ENCODE measurements at places on chromosomes 4 and X.

GRCh38 chr4:8192748-8193738, 6.0 kb upstream of the SH3TC1 start:
- DNase-seq = no peak

- no peak for DNase-seq
Measured at GRCh38 chrX:44922980-44923379, 50.0 kb downstream of the KDM6A start.

DNA sequence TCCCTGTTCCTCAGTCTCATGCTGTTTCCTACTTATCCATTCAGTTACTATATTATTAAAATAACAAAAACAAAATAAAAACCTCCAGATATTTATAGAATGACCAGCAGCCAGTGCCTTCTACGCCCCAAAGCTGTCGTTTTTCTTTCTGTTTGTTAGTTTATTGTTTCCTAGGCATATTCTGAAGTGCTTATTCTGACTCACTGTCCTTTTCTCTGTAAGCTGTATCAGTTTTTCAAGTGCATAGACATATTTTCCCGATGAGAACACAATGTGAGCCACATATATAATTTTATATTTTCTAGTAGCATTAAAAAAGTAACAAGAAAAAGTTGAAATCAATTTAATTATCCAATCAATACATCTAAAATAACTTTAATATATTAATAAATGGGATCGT, 2158.6 kb upstream of the TENM3 start:
- DNase-seq = no peak

DNA sequence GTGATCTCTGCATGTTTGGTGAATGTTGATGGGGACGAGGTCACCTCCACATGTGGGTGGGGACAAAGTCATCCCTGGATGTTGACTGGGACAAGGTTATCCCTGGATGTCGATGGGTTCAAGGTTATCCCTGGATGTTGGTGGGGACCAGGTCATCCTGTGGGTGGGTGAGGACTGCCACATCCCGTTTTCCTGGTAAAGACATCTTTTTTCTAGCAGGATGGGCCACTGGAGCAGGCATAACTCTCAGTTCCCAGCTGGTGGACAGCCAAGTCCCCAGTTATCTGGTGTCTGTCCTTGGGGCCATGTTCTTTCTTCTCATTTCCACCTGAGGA, 28.3 kb upstream of the PLCXD1 start:
- no peak for DNase-seq

DNA sequence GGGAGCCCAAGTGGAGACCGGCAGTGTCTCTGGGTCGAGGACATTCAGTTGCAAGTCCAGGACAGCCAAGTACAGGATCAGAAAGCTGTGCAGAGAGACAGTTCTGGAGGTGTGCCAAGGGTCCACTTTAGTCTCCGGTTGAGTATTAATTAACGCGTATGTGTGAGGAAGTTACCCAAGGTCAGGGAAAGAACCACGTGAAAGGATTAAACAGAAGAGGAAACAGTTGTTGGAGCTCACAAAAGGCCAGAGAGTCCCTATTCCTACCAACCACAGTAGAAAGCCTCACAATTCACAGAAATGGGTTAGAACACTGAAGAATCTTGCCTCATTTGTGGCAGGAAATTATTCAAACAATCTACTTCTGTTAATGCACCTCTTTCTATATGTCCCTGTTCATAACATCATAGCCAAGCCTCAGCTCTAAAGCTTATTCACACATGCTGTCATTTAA, 17.9 kb upstream of the NSUN7 start:
- DNase-seq = peak; percentile 14

DNA sequence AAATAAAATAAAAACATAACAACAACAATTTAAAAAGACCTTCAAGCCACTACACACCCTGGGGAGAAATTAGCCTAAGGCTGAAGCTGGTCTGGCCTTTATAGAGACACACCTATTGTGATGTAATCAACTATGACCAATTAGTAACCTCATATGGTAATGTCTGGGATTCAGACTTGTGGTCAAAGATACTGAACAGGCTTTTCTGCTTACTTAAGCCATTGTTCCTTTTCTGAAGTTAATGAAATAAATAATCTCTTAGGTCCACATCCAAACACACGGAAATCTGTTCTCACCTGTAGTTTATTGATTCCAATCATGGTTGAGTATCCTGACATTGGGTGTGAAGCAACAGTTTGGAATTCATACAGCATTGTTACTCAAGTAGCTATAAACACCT, 152.5 kb downstream of the PLS3 start:
- no peak for DNase-seq

DNA sequence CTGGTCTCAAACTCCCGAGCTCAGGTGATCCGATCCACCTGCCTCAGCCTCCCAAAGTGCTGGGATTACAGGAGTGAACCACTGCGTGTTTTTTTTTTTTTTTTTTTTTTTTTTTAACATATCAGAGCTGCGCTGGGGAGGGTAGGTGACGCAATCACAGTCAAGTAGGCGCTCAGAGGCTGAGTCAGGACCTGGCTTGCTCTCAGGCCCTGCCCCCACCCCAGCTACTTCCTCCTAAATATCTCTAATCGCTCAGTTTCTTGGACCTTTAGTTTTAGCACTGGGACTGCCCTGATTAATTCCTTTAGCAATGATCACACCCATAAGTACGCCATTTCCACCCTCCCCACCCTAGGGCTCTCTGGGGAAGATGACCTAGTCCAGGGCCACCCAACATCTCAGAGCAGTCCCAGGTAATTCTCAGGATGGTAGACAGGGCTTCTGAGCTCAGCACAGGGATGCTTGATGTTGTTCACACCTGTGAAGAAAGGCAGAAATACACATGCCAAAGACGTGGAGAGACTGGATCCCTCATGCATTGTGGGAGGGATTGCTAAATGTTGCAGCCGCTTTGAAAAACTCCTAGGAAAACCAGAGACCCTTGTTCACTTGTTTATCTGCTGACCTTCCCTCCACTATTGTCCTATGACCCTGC, 50.2 kb downstream of the DDX3X start:
- DNase-seq = no peak

DNA sequence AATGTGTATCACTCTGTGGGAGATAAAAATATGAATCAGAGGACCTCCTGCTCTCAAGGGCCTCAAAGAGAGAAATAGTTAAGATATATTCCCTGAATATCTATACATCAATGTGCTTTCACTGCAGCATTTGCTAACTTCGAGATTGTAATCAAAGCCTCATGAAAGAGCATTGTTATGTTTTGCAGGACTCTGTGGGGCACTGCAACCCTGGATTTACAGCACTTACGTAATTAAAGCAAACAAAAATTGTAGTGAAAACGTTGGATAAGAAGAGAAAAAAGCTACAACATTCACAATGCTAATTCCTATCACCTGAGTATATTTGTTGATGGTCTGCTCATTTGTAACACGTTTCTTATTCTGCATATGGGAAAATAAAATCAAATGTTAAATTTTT, 48.0 kb downstream of the ETNPPL start:
- no peak for DNase-seq

GRCh38 chrX:16300831-16301230, 133.6 kb downstream of the MAGEB17 start:
- DNase-seq = no peak

DNA sequence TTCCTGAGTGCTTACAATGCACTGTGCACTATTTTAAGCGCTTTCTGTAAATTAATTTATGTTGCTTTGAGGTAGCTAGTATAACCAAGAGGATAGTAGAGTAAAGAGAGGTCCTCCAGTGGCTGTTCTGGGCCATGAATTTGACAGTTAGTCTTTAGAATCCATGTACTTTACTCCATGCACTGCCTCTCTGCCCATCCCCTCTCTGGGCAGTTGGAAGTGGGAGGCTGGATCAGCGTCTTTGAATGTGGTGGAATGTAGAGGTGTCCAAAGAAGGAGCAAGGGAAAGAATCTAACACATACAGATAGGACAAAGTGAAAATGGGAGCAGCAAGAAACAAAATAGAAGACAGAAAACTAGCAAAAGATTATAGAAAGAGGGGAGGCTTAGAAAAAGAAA, 712.6 kb downstream of the GRID2 start:
- no peak for DNase-seq

DNA sequence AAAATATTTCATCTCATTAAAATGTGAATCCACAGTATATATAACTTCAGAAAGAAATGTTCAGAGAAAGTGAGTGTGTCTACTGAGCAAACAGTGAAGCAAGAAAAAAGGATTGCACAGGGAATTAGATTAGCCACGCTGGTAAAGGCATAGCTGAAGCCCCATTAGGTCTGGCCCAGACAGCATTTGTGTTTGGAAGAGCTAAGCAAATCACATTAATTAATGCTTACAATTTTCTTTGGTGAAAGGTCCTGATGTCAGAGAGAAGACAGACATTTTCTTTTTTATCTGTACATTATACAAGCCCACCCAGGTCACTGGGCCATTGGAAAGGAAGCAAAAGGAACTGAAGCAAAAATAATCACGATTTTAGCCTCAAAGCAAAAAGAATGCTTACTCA, 354.6 kb downstream of the GRID2 start:
- no peak for DNase-seq

GRCh38 chrX:47146121-47146935, 1.3 kb downstream of the RBM10 start:
- no peak for DNase-seq

DNA sequence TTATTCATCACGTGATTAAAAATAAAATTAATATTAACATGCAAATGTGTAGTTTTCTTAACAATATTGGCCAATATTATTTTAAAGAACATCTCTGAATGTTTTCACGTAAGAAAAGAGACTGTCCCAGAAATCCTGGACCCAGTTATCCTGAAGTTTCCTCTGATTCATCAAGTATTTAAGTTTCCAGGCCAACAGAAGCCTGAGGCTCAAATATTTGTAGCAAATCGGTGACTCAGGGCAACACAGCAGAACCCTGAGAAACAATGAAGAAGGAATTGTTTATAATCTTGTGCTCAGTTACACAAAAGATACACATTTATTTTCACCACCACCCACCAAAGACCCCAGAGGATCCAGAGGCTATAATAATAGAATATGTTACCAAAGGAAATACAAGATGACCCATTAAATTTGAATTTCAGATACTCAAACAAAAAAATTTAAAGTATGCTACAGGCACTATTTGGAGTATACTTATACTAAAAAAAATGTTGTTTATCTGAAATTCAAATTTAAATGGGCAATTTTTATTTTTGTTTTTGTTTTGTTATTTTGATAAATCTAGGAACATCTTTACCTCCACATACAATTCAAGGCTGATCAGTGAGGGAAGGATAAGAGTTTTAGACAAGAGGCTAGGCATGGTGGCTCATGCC, 33.9 kb upstream of the SLC7A11 start:
- no peak for DNase-seq

DNA sequence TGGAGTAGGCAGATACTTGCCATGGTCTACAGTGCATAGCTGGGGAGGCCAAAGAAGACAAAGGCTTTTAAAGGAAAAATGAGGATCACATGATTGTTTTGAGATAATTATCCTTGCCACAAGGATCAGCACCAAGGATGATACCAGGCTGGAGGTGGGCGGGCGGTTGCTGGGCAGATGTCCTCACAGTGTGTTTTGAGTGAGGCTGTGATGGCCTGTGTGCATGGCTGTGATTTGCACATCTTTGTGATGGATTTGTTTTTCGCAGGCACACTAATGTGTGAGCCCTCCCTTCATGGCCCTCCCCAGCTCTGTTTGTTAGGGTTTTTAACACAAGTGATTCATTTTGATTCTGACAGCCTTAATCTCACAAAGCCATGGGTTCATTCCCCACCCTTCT, 46.8 kb downstream of the RGS12 start:
- DNase-seq = no peak

DNA sequence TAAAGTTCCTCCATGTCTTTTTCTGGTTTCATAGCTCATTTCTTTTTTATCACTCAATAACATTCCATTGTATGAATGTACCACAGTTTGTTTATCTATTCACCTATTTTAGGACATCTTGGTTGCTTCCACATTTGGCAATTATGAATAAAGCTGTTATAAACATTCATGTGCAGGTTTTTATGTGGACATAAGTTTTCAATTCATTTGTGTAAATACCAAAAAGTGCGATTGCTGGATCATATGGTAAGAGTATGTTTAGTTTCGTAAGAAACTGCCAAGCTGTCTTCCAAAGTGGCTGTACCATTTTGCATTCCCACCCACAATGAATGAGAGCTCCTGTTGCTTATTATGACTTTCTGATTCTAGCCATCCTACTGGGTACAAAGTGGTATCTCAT, 36.3 kb upstream of the ZFX start:
- no peak for DNase-seq

DNA sequence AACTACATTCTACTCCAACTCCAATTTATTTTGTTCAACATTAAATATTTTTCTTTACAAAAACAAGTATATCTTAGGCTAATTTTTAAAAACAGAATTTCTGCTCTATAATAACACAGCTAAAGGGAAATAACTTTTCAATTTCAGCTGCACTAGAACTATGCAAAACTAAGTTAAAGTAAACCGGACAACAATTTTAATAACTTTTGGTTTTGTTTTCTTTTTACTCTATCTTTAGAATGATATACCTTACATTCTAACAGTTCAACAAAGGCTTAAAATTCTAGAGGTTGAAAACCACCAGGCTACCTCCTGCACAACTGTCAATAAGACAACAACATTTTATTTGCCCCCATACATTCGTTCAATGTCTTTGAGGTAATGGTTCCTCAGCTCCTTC, 18.7 kb upstream of the KCNE5 start:
- DNase-seq = no peak

DNA sequence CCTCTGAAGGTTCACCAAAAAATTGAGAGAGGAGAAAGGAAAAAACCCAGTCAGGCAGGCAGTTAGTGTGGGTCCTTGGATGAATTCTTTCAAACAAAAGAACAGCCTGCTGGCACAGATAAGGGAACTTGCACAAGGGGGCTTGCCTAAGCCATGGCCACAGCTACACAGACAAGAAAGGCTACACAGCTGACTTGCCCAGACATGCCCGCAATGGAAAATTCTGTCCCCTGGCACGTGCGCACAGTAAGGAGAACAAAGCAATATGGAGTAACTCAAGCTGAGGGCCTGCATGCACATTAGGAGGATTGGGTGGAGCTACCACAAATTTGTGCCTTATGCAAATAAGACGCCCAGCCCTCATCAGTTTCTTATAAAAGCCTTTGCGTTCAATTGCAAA, 512.5 kb upstream of the HTR2C start:
- DNase-seq = no peak

DNA sequence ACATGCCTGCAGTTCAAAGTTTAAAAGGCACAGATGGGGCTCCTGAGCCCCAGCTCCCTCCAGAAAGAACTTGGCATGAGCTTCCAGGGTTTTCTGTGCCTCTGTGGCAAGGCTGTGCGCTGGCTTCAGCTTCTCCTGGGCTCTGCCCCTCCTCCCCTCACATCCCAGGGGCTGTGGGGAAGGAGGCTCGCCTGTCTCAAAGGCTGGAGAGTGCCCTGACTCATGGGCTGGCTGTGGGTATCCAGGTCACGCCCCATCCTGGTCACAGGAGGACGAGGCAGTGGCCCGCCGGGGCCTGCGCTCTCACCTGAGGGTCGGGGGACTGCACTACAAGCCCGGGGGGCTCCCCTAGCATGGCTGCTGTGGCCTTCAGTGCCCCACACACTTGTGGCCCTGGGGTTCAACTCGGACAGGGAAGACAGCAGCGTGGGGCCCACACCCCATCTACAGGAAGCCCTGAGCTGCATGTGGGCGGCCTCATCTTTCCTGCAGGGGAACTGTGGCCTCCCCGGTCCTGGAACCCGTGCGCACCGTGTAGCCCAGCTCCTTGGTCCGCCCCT, 17.9 kb downstream of the LRPAP1 start:
- DNase-seq = no peak

- no peak for DNase-seq
Measured at GRCh38 chrX:154356596-154356995, 17.8 kb downstream of the FLNA start.

GRCh38 chr4:41119867-41120295, 94.5 kb downstream of the APBB2 start:
- no peak for DNase-seq

- DNase-seq = no peak
Measured at GRCh38 chrX:135914404-135914803, 20.9 kb downstream of the SAGE1 start.
